ENCODE measurements at places on chromosomes 2 and 18. TPM values are rescaled to one million over a fixed set of nuclear protein-coding genes. Genes with fewer than 3 reads are reported as not detected.

The NABP1 gene
- total RNA-seq: 23.0 TPM

The MYCN gene
- total RNA-seq: not detected

The GLI2 gene
- total RNA-seq: under 0.01 TPM

The PLB1 gene
- 0.64 TPM for total RNA-seq

The GPR55 gene
- under 0.01 TPM for total RNA-seq

The PMAIP1 gene
- total RNA-seq: 45.5 TPM

The CHN1 gene
- total RNA-seq: 0.21 TPM

The AMER3 gene
- not detected for total RNA-seq

The SP5 gene
- total RNA-seq: not detected

The CTLA4 gene
- not detected for total RNA-seq

The INO80C gene
- total RNA-seq: 7.0 TPM

The UCN gene
- 0.85 TPM for total RNA-seq

The LONRF2 gene
- total RNA-seq: under 0.01 TPM

The CHRND gene
- not detected for total RNA-seq

The CD28 gene
- total RNA-seq: not detected

The KCNS3 gene
- 20.2 TPM for total RNA-seq

The VWC2L gene
- total RNA-seq: not detected

The CCDC142 gene
- 14.5 TPM for total RNA-seq

The DRC1 gene
- total RNA-seq: 0.24 TPM

The CROCC2 gene
- not detected for total RNA-seq

The GRHL1 gene
- total RNA-seq: 14.1 TPM

The CD302 gene
- 0.48 TPM for total RNA-seq

The CYRIA gene
- 4.3 TPM for total RNA-seq

The AQP12A gene
- total RNA-seq: not detected

The B3GNT2 gene
- 41.9 TPM for total RNA-seq

The MAP2 gene
- 5.3 TPM for total RNA-seq

The C2orf81 gene
- total RNA-seq: 0.72 TPM

The ZNF142 gene
- 5.8 TPM for total RNA-seq

The UGT1A3 gene
- 0.24 TPM for total RNA-seq

The ARL6IP6 gene
- 38.2 TPM for total RNA-seq

The CIB4 gene
- not detected for total RNA-seq

The KRTCAP3 gene
- total RNA-seq: 28.6 TPM

The CAVIN2 gene
- total RNA-seq: 1.7 TPM

The HAAO gene
- not detected for total RNA-seq

The ASB18 gene
- total RNA-seq: not detected

The CHST10 gene
- total RNA-seq: 1.2 TPM

The TCF7L1 gene
- 0.64 TPM for total RNA-seq

The CYS1 gene
- 8.4 TPM for total RNA-seq

Measured in tracheal epithelial cell (primary cell).